NCI-H187 (cell line): ENCODE measurements at places on chromosomes 1 and 21.

- DNase-seq, result no peak
Measured at GRCh38 chr1:179082333-179082998, 596 bp downstream of the TOR3A start.

DNA sequence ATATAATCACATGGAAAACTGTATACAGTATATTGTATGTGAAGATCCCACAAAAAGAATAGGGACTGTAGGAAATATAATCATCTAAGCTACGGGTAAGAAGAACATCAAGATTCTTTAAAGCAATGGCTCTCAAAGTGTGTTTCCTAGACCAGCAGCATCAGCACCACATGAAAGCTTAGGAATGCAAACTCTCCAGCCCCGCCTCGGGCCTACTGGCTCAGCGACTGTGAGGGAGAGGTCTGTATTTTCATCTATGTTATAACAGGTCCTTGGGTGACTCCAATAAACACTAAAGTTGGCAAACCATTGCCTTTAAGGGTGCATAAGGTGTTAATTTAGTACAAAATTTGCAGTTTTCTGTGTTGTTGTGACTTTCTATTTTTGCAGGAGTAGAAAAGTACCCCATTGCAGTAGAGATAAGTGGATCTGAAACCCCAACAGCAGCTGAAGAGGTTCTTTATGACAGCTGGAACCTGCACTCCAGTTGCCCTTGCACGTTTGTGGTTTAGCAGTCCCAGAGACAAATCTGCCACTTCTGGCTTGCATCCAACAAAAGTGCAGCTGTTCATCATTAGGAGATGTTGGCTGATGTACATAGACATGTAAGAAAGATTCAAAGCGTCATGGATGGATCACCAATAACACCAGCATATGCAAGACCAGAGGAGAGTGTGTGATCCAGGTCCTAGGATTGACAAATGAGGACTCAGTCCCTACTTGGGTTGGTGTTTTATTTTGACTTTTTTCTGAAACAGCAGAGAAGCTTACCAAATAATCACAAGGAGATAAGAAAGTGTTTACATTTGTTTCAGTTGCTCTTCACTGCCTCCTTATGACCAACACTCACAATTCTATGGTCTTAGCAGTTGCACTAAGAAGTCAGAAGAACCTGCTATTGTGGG lies 15.9 kb upstream of the IFNAR1 start:
- peak; percentile 89 for DNase-seq

DNA sequence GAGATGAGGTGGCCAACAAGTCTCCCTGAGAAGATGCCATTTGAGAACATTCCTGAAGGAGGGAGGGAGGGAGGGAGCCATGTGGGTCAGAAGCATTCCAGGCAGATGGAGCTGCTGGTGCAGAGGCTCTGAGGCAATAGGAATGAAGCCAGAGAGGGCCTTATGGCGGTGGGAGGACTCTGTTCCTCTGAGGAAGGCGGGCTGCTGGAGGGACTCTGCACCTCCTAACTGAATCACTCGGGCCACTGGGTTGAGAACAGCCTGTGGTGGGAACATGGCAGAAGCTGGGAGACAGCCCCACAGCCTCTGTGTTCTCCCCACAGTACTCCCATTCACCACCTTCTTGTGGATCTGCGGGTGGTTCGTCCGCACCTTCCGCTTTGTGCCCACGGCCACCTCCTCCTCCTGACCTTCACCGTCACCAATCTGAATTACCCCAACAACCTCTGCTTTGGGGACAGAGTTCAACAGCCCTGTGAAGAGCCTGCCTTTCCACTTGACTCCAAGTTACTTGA lies 2.4 kb upstream of the TMEM125 start:
- no peak for DNase-seq

- DNase-seq, result no peak
Measured at GRCh38 chr1:60255565-60255964, 182.0 kb upstream of the C1orf87 start.

DNA sequence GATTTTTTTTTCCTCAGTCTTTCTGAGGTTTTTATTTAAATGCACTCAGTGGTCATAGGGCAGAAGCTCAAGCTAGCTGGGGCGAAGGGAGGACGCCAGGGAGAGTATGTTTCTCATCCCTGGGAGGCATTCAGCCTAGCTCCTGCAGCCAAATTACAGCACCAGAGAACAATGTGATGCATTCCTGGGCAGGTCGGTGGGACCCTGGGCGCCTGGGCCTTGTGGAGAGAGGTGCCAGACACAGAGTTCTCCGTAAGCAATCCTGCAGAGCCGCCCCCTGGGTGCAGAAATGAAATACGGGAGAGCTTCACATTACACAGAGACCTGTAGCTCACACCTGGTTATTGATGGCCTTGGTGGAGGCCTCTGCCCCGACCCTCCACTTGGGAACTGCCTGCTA lies 15.5 kb downstream of the WNT2B start:
- DNase-seq, result no peak
